ENCODE measurements at places on chromosomes 3 and 15.

DNA sequence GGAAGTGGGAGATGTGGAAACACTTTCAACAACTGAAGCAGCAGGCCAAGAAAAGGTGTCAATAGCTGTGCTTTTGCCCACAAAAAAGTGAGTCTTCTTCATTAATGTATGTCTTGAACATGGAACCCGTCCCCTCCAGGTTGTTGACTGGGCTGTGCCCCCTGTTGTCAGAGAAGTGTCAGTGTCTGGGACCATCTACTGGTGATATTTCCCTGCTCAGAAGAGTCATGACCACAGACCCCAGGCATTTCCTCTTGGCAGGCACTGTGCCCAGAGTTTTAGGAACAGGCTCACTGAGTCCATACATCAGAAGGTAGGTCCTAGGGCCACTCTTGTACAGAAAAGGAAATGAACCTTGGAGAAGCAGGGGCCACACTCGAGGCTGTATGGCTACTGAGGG, 54.8 kb upstream of the LARS2 start:
- no peak for DNase-seq

GRCh38 chr3:151460774-151461450, at the start of gene IGSF10:
TSS of gene IGSF10 (minus strand) at chr3:151461061. CDS start at chr3:151458709, 2,352 bp downstream.
- peak; percentile 15 for DNase-seq

DNA sequence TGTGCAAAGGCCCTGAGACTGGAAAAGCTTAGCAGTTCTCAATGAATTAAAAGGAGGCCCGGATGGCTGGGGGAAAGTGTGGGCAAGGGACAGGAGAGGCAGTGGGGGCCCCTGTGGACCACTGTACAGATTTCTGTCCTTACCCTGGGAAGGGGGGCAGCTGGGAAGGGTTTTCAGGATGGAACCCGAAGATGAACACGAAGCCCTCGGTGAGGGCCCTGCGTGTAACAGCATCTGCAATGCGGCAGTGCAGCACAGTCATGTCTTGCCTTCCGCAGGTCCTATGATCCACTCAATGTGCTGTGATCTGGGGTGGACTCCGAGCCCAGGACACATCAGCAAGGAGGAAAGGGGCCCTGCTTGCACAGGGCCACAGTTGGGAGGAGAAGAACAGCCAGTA, 7.9 kb upstream of the ATP2B2 start:
- no peak for DNase-seq

- DNase-seq, result no peak
These were observed 828.6 kb upstream of the NR2F2 start for GRCh38 chr15:95501865-95502264.

- peak; percentile 37 for DNase-seq
These were observed 289.5 kb upstream of the RGMA start for GRCh38 chr15:93378558-93378957.
